Kidney (tissue), 22 donors: ENCODE measurements at places on chromosomes 5 and 9. TPM values are rescaled to one million over a fixed set of nuclear protein-coding genes. Genes with fewer than 3 reads are reported as not detected.

The PGM5 gene
- polyA plus RNA-seq, result 16.3 TPM

The IL31RA gene
- polyA plus RNA-seq, result not detected

The SLC36A3 gene
- polyA plus RNA-seq, result not detected

The IFNA1 gene
- polyA plus RNA-seq, result not detected

The PLCXD3 gene
- polyA plus RNA-seq, result 5.1 TPM

The PCSK5 gene
- 1.6 TPM for polyA plus RNA-seq

The CATSPER3 gene
- polyA plus RNA-seq, result 1.4 TPM

The ARL14EPL gene
- polyA plus RNA-seq, result not detected

The ISOC1 gene
- 29.3 TPM for polyA plus RNA-seq

The AFAP1L1 gene
- polyA plus RNA-seq, result 4.8 TPM

The FAXDC2 gene
- 18.3 TPM for polyA plus RNA-seq

The LCN9 gene
- polyA plus RNA-seq, result not detected

The SLC6A19 gene
- 69.3 TPM for polyA plus RNA-seq

The GHR gene
- 6.5 TPM for polyA plus RNA-seq

The GRIN3A gene
- polyA plus RNA-seq, result 0.06 TPM

The GABRA6 gene
- not detected for polyA plus RNA-seq

The LRRC70 gene
- polyA plus RNA-seq, result 4.9 TPM

The TAS2R1 gene
- polyA plus RNA-seq, result not detected

The ENTPD8 gene
- polyA plus RNA-seq, result 5.0 TPM

The IL5 gene
- not detected for polyA plus RNA-seq

The ADAMTS6 gene
- 0.32 TPM for polyA plus RNA-seq

The MAPKAP1 gene
- polyA plus RNA-seq, result 99.4 TPM

The SPINK7 gene
- 1.8 TPM for polyA plus RNA-seq

The AK8 gene
- polyA plus RNA-seq, result 6.2 TPM

The MED10 gene
- 25.9 TPM for polyA plus RNA-seq

The LRRTM2 gene
- polyA plus RNA-seq, result not detected

The CMYA5 gene
- 6.5 TPM for polyA plus RNA-seq

The GFRA3 gene
- polyA plus RNA-seq, result 1.0 TPM

The SAXO1 gene
- not detected for polyA plus RNA-seq

The TMEM174 gene
- 59.0 TPM for polyA plus RNA-seq

The SLC9A3 gene
- polyA plus RNA-seq, result 36.9 TPM

The MLANA gene
- polyA plus RNA-seq, result not detected

The TICAM2 gene
- 2.0 TPM for polyA plus RNA-seq

The AGXT2 gene
- polyA plus RNA-seq, result 215 TPM

The AHRR gene
- polyA plus RNA-seq, result 0.71 TPM

The INSL4 gene
- polyA plus RNA-seq, result not detected

The WNT8A gene
- polyA plus RNA-seq, result not detected
